ENCODE measurements at places on chromosomes 7 and 10.
A peak's percentile ranks its signal among the peaks of the same experiment; 100 is the strongest.

- peak; percentile 16 for DNase-seq
Measured at GRCh38 chr10:90604636-90605035, 253.2 kb downstream of the HTR7 start.

GRCh38 chr10:99689461-99689860 is 30.2 kb downstream of the ENTPD7 start:
- DNase-seq = no peak

DNA sequence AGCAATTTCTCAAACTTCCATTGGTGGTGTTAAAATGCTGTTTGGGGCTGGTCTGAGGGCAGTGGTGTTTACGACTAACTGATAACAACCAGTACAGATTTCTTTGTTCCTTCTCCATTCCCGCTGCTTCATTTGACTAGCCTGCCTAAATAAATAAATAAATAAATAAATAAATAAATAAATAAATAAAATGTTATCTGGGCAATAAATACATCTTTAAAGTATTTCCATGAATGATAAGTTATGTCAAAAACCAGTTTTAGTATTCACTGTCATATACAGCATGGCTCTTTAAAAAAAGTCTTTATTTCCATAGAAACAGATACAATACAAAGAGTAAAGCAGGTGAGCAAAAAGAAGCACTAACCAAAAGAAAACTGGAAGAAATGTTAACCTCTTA is 81.3 kb downstream of the ATE1 start:
- DNase-seq = no peak

DNA sequence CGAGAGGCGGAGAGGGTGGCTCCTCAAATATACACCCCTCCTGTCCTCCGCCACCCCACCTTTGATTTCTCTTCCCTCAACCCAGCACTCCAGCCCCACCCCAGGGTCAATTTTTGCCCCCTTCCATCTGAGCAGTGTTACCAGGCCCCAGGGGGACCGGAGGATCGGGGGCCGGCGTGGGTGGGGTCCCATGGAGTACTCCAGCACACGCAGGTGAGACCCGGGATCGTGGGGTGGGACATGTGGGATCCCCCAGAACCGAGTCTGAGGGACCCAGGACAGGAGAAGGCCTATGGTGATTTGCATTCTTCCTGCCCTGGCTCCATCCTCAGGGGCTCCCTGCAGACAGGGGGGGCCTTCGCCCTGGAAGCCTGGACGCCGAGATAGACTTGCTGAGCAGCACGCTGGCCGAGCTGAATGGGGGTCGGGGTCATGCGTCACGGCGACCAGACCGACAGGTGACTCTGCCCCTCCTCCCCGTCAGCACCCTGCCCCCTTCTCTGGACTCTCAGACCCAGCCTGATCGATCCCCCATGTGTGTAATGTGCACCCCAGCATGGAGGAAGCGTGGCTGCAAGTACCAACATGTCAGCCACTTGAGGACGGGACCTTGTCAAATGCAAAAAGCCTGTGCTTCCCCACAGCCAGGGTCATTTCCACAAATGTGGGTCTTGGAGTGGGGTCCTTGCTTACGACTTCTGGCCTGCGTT is 744 bp downstream of the TRIP6 start:
- no peak for DNase-seq

DNA sequence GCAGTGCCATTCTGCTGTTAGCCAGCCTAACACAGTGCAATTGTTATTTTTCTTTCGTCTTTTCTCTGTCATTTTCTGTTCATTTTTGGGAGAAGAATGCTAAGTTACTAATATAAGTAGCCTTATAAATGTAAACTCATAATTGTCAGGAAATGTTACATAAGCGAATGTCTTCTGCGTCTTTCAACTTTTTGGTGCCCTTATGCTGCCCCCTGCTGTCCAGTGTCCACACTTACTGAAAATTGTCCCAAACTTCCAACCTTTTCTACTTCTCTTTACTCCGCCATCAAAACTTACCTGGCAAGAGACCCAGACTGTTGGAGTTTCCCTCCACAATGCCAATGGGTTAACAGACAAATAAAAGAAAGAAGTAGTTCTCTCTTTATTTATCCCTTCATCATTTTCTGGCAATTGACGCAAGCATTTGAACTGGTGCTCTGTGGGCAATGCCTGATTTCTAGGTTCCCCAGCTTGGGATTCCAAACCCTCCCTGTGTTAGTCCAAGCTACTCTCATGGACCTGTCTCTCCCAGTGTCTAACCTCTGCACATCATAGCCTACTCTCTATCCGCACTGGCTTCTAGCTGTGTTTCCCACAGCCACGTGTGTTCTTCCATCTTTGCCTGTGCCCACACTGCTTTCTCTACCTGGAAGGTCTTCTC is 21.0 kb upstream of the EPC1 start:
- DNase-seq = peak; percentile 62

DNA sequence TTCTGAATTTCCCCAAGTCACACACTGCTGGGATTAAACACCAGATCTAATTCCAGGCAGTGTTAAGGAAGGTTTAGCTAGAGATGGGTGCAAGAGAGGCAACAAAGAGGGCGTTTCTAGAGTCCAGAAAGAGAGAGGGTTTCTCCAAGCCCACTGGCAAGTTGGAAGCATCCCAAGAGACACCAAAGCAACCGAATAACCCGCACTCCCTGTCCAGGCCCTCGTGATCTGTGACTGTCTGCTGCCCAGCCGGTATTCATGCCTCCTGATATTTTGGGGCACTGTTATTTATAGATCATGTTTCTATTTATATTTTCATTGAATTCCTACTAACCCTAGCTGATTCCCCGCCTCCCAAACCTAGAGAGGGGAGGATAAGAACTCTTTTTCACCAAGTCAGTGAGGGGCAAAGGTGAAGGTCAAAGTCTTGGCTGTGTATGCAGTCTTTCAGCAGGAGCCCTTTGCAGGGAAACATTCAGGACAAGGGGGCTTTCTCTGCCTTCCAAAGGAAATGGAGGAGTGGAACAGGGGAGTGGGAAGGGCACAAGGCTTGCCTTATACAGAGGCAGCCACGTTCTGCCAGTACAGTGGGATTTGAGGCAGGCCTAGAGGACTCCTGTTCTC is 103.6 kb downstream of the SH3PXD2A start:
- DNase-seq = no peak

GRCh38 chr7:130356121-130356875 is 11.7 kb downstream of the CPA5 start:
- DNase-seq = peak; percentile 100
